ENCODE measurements at places on chromosomes 5 and 9. TPM values are rescaled to one million over a fixed set of nuclear protein-coding genes. Genes with fewer than 3 reads are reported as not detected.

ALDH1A1 gene
- total RNA-seq = 101 TPM

IFNA21 gene
- total RNA-seq = not detected

ADRB2 gene
- total RNA-seq = 3.7 TPM

TRPM3 gene
- total RNA-seq = 5.0 TPM

CCDC180 gene
- 9.7 TPM for total RNA-seq

All from thoracic aorta (tissue), 2 donors.